ENCODE measurements at places on chromosomes 16 and 17.
A peak's percentile ranks its signal among the peaks of the same experiment; 100 is the strongest.

DNA sequence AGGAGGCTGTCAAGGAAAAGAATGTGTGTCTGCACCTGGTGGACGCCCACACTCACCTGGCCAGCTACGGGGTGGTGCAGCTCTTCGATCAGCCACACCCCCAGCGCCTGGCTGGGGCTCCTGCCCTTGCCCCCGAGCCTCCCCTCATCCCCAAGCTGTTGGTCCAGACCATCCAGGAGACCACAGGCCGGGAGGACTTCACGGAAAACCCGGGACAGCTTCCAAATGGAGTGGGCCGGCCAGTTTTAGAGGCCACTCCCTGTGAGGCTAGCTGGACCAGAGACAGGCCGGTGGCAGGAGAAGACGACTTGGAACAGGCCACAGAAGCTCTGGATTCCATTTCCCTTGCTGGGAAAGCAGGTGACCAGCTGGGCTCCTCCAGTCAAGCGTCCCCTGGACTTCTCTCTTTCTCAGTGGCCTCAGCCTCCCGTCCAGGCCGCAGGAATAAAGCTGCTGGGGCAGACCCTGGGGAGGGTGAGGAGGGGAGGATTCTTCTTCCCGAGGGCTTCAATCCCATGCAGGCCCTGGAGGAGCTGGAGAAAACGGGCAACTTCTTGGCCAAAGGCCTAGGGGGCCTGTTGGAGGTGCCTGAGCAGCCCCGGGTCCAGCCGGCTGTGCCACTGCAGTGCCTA is 2.2 kb downstream of the WDR81 start:
- no peak for DNase-seq

GRCh38 chr16:78389009-78389498 is 289.6 kb downstream of the WWOX start:
- DNase-seq = no peak

DNA sequence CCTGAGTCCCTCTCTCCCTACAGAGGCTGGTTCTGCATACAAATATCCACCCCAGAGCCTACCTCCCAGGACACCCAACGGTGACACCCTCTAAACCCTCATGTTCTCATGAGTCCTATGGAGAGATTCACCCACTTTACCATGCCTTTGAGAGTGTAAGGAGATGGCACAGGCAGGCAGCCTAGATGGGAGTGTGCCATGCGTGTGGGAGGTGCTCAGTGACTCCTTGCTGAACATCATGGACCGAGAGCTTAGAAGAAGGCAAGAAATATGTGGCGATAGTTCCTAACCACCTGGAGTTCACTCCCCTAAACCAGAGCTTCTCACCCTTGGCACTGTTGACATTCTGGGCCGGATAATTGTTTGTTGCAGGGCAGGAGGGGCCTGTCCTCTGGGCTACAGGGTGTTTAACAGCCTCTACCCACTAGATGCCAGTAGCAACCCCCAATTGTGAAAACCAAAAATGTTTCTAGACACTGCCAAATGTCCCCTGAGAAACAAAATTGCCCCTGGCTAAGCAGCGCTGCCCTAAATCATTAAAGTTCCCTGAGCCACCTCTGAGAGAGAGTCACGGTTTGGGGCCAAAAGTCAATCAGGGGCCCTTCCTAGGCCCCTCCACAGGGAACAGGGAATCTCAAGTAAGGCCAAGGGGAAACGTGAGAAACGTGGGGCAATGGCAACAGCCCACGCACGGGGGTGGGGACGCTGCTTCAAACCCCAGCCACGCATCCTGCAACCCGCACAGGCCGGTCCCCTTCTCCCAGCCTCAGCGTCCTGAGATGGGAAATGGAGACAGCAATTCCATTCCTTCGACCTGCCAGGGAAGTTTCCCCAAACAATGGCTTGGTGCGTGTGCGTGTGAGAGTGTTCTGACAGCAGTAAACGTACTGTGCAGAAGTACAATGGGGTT is 66.8 kb downstream of the C16orf78 start:
- no peak for DNase-seq

DNA sequence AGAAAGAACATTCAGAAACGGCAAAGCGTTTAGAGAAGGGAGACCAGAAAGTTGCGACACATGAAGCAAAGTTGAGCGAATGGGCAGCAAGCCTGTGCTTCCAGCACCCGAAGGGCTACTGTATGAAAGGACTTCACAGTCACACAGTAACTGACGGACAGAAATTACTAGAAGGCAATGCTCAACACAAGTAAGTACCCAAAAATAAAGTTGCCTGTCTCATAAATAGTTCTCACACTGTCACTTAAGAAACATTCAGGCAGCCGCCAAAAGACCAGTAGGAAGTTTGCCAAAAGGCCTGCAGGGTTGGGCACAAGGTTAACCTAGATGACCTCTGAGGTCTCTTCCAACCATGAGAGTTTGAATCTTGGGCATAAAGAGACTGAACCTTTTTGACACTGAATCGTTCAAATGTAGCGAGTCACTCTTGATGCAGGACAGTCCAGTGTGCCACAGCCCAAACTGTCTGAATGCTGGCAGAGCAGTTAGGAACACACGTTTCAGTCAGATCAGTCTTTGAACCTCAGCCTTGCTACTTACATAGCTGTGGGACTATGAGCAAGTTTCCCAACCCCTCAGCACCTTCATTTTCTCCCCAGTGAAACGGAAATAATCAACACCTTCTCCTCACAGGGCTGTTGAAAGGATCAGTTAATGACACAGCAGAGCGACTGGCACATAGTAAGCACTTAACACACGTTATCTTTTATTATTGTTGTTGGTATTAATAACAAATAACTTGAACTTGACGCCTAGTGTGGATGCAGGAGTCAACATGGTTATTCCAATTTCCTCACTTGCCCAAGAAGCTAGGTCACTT is 10.4 kb downstream of the NCBP3 start:
- DNase-seq = no peak

DNA sequence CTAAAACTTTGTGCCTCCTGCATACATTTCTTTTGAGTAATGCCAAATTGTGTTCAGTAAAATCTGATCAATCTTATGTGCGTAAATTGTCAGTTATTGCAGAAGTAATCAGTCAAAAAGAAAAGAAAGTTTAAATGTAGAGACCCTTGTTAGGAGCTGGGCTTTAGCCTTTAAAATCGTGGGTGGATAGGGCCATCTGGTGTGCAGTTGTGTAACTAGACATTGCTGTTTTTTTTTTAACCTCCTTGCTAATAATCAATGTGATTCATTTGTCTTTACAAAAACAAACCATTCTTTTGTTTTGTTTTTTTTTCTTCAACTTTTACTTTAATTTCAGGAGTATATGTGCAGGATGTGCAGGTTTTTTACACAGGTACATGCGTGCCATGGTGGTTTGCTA is 5.3 kb upstream of the WWOX start:
- DNase-seq = no peak

DNA sequence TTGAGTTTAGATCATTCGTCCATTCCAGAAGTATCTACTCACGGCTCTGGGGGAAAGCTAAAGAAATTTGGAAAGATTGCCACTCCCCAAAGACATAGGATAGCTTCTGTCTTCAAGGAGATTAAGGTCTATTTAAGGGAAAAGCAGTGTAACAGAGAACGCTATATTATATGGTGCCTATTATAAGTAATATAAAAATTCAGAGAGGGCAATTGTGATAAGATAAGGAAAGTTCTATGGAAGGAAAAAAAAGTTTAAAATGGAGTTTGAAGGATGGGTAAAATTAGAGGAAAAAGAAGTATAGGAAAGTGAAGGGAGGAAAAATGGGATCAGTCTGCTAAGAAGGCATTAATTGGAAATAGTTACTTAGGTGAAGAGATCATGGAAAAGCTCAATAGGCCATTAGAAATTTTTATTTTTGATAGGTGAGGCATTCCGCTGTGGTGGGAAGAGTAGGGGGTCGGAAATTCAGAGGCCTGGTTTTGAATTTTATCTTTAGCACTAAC is 690 bp upstream of the CDC27 start:
- no peak for DNase-seq

DNA sequence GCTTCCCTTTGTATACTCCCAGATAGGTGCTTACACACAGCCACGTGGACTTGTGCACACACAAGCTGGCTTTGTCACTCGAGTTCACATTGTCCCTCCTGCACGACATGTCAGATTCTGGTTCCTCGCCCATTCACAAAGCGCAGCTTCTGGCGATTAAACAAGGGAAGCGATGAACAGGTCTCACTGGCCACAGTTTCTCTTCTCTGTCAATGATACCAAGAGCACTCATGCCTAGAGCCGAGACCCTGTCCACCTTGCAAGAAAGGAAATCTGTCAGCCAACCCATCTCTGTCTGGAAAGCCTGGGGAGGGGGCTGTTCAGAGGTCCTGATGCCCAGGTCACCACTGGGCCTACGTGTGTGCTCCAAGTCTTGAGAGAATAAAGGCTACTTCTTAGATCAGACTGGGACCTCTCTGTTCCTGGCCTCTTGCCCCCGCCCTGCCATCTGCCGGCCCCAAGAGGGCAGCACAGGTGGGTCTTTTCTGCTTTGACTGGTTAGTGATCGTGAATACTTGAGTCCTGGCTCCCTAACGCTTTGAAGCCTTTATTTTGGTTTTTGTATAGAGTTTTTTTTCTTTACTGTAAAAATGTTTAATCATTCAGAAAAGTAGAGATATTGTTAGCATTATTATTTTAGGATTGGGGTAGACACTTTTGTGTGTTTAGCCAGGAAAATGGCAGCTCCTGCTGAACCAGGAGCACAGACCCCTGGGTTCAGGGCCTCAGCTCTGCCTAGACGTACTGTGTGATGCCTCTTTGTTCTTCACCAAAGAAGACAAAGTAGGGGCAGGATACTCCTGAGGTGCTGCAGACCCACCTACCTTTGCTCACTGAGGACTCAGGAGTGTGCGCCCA is 104.7 kb downstream of the MRM1 start:
- peak; percentile 40 for DNase-seq

DNA sequence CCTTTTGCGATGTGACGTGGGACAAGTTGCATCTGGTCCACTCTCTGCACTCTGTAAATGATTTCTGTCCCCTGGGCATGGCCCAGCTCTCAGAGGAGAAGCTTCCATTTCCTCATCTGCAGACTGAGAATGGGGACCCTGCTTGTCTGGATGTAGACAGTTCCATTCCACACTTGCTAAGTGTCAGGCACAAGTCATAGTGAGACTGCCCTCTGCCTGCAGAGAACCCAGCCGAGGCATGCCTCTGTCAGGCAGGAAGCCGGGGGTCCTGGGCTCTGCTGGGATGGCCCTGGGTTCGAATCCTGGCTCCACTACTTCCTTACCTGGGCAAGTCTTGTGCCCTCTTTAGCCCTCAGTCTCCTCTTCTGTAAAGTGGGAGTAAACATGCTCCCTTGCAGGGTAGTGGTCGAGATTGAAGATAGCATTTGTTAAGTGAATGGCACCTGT is 4.1 kb downstream of the MAP2K3 start:
- no peak for DNase-seq

- no peak for DNase-seq
These were observed 77.7 kb upstream of the EEF2KMT start for GRCh38 chr16:5175266-5175665.

DNA sequence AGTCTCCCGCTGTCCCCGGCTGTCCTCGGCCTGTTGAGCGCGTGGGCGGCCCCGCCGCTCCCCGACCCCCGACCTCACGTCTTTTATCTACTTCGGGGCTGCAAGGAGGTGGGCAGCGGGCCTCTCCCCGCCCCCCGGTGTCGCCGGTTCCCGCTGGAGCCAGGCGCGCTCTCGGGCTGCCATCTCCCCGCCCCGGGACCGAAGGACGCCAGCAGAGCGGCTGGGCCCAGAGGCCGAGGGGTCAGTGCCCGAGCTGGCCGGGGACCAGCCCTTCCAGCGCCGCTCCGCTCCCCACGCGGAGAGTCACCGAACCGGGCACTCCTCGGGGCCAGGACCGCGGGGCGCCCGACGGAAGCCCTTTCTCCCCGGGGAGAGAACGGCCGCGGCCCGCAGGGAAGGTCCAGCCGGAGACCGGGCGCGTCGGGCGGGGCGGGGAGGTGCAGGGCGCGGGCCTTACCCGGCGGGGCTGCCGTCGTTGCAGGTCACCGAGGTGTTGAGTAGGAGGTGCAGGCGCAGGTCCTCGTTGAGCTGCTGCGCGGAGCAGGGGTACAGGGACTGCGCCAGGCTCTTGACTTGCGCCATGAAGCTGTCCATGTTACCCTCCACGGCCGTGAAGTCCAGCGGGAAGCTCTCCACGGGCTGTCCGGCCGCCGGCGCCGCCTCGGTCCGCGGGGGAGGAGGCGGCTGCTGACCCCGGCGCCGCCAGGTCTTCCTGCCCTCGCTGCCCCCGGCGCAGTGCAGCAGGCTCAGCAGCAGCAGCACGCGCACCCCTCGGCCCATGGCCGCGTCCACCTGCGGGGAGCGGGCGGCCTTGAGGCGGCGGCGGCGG is 643 bp downstream of the NOTUM start:
- no peak for DNase-seq

- no peak for DNase-seq
These were observed 86.5 kb downstream of the ABCA8 start for GRCh38 chr17:68868708-68869107.

DNA sequence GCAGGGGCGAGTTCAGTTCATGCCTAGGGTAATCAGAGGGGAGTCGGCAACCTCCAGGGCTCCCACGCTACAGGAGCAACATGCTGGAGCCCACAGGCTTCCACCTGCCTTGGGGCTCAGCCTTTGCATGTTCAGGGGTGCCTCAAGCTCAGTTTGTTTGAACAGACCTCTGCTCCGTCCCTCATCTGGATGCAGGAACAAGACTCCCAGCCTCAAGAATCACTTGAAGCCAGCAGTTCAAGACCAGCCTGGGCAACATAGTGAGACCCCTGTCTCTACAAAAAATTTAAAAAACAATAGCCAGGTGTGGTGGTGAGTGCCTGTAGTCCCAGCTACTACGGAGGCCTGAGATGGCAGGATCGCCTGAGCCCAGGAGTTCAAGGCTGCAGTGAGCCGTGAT is 4.9 kb upstream of the HSD11B2 start:
- no peak for DNase-seq

DNA sequence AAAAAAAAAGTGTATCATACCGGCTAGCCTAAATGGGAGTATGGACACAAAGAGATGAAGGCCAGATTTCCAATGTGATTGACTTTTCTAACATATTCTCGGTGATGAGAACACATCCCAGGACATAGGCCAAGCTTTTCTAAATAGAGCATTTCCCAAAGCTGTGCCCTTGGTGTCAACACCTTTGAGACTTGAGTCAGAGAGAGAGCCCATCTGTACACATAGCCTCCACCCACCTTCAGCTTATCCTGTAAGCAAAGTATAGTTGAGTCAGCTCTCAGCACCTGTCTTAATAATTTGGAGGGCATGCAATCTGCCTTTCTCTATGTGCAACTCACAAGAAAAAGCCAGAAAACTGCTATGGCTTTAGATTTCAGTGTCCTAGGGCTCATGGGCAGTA is 42.7 kb downstream of the SOX9 start:
- DNase-seq = no peak
